ENCODE measurements at places on chromosomes 2 and 18.

DNA sequence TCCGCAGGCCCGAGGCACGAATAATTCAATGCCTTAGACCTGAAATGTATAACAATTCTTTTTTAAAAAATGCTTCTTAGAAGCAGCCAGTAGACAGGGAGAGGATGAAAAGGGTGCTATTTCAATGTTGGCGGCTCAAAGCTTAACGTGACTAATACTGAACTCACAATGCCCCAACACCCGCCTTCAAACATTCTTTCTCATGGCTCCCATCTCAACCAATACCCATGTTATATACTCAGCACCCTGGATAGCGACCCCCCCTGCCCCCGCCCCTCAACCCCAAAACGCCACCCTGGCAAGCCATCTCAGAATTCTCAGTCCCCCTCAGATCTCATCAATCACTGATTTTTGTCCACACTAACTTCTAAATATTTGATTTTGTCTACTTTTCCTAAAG lies 4.4 kb downstream of the FBXO41 start:
- no peak for DNase-seq

DNA sequence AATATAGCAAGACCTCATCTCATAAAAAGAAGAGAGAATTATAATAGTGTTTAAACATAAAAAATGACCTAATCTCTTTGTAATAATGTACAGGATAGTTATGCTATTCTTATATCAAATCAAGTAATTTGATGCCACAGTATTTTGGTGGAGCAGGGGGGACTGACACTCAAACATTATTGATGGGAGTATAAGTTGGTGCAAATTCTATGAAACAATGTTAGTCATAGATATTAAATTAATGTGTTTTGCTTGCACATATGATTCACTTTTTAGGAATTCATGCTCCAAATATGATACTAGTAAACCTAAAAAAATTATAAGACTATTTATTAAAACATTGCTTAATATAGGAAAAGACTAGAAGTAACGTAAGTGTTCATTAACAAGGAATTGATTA lies 256.1 kb upstream of the SYT4 start:
- no peak for DNase-seq

DNA sequence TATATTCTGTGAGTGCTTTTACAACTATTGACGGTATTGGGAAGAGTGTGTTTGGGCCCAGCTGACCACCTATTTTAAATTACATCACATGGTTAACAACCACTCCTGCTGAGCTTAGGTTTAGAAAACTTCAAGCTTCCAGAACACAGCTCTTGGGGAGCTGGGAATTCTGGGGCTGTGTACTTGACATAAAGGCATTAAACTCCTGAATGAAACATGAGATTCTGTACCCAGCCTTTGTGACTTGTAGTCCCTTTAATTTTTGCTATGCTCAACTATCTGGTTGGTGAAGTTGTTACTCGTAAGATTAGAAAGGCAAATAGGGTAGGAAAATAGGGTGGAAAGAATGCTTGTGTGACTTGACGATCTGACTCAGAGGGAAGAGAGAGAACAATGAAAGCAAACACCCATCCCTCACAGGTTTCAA lies 66.9 kb downstream of the LTBP1 start:
- no peak for DNase-seq

GRCh38 chr2:157468931-157469708 lies 25.2 kb upstream of the CYTIP start:
- no peak for DNase-seq

- DNase-seq = no peak
Observed at GRCh38 chr2:26974352-26974751, 3.9 kb downstream of the MAPRE3 start.
